ENCODE measurements at places on chromosomes 4 and X.

- no peak for DNase-seq
Measured at GRCh38 chr4:76016393-76016792, 6.9 kb downstream of the CXCL10 start.

- no peak for DNase-seq
Measured at GRCh38 chr4:54556051-54556450, 101.7 kb upstream of the KIT start.

GRCh38 chr4:184533908-184534307, 59.6 kb upstream of the IRF2 start:
- no peak for DNase-seq

GRCh38 chrX:111100191-111100590, 4.2 kb downstream of the PAK3 start:
- DNase-seq: no peak

DNA sequence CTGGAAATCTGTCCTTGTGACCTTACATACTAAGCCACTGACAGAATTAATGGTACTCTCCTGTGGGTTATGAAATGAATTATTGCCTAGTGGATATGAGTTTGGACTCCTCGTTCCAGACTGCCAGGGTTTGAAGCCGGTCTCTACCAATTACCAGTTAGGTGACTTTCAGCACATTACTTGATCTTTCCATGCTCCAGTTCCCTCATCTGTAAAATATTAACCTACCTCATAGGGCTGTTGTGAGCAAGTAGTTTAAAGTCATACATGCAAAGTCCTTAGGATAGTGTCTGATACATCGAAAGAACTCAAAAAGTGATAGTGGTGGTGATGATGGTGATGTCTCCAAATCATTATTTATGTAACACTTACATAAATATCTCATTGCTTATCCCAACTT, 373.5 kb upstream of the ARX start:
- no peak for DNase-seq

DNA sequence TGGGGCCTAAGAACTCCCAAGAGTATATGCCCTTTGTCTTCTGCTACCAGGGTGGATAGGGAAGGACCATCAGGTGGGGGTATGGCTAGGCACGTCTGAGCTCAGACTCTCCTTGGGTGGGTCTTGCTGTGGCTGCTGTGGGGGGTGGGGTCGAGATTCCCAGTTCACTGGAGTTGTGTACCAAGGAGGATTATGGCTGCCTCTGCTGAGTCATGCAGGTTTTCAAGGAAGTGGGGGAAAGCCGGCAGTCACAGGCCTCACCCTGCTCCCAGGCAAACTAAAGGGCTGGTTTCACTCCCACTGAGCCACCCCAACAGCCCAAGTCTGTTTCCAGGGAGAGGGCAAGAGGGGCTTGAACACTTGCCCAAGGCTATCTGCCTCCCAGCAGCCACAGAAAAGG, 249.7 kb downstream of the NR3C2 start:
- no peak for DNase-seq

DNA sequence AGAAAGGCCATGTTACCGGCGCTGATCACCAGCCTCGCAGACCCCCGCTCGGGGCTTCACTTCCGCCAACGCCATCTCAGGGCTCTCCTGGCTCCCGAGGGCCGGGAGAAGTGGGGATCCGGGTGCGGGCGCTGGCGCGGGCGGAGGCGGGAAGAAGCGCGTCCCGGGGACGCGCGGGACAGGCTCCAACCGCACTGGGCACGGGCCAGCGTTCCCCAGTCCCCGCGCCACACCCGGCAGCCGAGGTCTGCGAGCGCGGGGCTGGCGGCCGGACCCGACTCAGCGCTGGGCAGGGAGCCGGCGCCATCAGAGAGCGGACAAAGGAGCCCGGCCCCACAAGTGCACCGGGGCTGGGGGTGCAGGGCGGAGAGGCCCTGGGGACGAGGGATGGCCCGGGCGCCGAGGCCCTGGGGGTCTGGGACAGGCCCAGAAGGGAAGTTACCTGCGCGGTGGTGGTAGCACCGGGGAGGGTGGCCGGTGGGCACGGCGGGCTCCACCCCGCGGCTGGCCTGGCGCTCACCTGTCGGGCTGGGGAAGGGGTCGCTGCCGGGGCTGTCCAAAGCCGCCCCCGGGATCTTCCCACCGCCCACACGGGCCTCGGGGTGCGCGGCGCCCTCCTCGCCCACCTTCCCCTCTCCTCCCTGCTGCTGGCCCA, 449 bp downstream of the CTPS2 start:
- DNase-seq: no peak

DNA sequence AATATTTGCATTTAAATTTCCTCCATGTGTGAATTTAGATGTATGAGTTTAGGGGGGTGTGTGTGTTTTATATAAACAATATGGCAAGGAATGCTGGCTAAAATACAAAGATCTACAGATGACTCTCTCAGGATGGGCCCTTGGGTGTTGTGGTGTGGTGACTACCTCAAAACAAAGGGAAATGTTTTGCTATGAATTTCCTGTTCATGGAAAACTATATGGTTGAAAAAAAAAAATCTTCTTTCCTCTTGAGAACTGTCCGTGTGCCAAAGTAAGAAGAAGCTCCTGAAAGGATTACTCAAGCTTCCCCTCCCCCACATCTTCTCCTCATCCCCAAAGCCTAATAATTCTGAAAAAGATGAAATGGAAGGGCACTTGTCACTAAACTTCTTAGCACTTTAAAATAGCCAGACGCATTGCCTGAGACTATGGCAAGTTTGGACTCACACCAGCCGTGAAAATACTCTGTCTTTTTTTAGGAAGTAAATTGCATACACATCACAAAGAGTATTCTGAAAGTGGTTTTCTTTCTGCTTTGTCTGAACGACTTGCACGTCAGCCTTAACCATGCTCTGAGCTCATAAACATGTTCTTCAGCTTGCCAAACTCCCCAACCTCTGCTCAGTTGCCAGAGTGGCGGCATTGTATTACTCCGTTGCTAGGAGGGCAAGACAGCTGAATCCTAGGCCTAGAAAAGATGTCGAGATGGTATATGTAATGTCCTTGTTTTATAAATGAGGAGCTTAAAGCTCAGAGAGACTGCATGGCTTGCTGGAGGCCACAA, 250.4 kb upstream of the JADE1 start:
- peak; percentile 76 for DNase-seq

- DNase-seq: no peak
Measured at GRCh38 chr4:123892368-123892976, 495.9 kb downstream of the SPRY1 start.

Measured in femur (tissue), 1 donor.